ENCODE measurements at places on chromosomes 7 and 10.

- DNase-seq = no peak
These were observed 143.0 kb upstream of the NRP1 start for GRCh38 chr10:33477291-33478088.

DNA sequence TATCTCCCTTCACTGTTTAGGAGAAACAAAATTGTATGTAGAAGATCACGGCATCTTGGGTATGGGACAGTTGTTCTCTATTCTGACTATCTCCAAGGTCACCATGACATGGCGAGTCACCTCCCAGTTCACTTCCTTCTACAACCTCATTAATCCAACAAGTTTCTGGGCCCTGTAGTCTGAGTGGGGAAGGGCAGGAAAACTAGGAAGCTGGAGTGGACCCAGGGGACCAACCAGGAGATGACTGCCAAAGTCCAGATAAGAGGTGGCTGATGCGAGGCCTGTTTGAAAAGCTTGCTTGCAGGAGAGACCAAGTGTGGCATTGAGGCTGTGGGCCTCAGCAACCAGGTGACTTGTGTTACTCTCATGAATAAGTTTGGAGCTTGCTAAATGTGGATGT lies 584.9 kb downstream of the TNS3 start:
- DNase-seq = no peak

- DNase-seq = no peak
These were observed 8.8 kb upstream of the ZNF503 start for GRCh38 chr10:75410132-75411005.

- no peak for DNase-seq
These were observed 1.0 kb downstream of the PSMC2 start for GRCh38 chr7:103348452-103348851.

DNA sequence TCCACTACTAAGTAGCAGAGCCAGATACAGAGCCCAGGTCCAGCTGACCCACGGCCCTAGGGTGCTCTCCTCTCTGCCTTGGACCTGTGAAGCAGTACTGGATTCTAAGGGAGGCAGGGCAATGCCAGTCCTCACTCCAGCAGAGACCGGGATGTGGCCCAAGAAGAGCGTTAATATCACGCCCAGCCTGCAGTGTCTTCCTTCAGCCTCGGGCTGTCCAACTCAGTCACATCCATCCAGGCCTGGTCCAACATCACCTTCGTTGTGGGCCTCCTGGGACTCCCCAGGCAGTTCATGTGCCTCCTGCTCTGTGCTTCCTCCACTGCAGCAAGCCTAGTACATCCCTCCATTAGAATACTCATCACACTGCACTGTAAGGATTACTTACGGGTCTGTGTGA lies 114.5 kb downstream of the GRID1 start:
- DNase-seq = no peak

DNA sequence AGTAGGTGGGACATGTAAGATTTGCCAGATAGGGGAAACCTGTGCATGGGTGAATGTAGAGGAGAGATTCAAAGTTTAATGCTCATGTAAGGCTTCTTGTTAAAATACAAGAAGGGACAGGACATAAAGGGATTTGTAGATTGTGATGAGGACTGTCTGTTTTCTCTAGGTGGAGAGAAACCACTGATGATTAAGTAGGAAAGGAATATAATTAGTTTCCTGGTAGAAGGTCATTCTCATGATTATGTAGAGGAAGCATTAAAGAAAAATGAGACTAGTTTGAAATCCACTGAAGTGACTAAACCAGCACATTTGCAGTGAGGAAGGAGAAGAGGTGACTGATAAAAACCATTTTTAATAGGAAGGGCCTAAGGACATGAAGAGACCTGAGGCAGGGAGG lies 19.6 kb upstream of the MACC1 start:
- DNase-seq = no peak

DNA sequence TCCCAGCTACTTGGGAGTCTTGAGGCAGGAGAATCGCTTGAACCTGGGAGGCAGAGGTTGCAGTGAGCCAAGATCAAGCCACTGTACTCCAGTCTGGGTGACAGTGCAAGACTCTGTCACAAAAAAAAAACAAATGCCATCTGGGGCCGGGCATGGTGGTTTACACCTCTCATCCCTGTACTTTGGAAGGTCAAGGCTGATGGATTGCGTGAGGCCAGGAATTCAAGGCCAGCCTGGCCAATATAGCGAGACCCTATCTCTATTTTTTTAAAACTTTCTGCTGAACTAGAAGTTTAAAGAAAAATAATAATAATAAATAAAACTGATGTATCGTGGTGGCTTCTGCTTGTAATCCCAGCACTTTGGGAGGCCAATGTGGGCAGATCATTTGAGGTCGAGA lies 15.7 kb upstream of the RNF216 start:
- DNase-seq = no peak

GRCh38 chr7:34133356-34133982 lies 228.1 kb downstream of the BMPER start:
- no peak for DNase-seq

DNA sequence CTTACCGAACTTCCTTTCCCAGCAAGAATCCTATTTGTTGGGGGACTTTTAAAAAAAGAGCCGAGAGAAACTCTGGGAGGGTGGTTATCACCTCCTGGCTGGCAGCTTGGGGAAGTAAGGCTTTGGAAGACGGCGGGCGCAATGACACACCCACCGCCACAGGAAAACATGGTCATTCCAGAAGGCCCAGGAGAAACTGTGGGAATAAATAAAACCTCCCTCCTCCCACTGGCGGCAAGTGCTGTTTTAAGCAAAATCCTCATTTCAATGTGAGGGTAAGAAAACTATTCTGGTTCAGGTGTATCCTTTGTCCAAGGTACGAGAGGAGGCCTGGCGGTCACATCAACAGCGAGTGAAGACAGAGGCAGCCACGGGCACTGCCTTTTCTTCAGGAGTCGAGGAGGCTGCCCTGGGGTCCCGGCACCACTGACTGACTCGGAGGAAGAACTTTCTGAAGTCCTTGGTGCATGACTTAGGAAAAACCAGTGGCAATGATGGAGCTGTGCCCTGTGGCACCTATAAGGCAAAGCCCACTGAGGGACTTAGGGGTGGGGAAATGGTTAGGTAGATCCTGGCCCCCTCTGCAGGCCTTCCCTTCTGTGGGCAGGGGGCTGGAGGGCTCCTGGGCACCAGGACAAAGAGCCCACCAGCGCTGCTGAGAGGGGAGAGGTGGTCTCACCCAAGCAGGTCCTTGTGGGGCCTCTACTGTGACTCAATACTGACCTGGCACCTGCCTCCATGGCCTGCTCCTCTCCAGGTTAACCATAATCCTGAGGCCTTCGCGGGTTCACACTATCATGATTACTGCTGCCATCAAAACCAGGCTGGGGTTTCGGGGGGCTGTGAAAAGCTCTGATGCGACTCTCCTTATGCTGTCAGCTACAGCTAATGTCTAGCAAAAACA lies 21.4 kb downstream of the DNAJB12 start:
- DNase-seq = no peak

Measured in central memory CD8-positive, alpha-beta T cell (primary cell).